ENCODE measurements at places on chromosomes 16 and 17.

DNA sequence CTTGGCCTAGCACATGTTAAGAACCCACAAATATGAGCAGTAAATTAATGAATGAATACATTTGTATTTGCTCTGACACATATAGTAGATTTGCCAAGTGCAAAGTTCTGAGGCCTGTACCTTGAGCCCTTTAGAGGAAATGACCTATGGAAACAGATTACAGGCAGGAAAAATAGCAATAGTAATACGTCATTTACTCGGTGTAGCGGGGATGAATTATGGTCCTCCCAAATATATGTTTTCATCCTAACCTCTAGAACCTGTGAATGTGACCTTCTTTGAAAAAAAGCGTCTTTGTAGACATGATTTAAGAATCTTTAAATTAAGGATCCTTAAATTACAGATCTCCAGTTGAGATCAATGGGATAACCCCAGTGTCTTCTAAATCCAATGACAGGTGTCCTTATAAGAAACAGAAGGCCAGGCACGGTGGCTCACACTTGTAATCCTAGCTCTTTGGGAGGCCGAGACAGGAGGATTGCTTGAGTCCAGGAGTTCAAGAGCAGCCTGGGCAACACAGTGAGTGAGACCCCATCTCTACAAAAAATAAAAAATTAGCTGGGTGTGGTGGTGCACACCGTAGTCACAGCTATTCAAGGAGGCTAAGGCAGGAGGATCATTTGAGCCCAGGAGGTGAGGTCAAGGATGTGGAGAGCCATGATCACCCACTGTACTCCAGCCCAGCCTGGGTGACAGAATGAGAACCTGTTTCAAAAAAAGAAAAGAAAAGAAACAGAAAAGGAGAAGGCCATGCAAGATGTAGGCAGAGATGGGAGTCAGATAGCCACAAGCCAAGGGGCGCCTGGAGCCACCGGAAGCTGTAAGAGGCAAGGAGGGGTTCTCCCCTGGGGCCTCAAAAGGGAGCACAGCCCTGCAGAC, 5.1 kb upstream of the ITPRIPL2 start:
- H3K4me3 ChIP-seq = no peak overlapping the region
- H3K4me1 ChIP-seq = peaks cover 5% of the 10 kb centered on the region
- no peak for DNase-seq
- no peaks in the 10 kb centered on the region for H3K36me3 ChIP-seq
- no peak overlapping the region for H3K27ac ChIP-seq

GRCh38 chr17:6043405-6043804, 26.8 kb upstream of the WSCD1 start:
- DNase-seq = no peak
- no peak overlapping the region for H3K4me3 ChIP-seq
- H3K36me3 ChIP-seq = no peaks in the 10 kb centered on the region

DNA sequence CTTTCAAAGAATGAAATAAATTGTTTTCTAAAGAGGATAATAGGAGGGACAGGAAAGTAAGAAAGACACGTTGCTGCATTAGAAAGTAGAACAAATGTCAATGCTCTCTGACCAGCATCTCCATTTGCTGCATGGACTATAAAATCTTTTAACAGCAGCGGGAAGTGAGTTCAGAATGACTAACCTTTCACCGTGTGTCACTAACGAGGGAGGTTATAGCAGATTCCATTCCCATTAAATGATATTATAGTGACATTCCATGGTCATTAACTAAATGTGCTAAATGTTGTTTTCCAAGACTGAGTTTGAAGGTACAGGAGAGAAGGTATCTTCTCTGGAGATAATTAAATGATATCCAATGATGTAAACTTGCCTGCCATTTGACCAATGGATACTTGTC, 127.1 kb upstream of the HS3ST3A1 start:
- H3K4me1 ChIP-seq = no peaks in the 10 kb centered on the region
- peaks cover 4% of the 10 kb centered on the region for H3K27me3 ChIP-seq
- no peak overlapping the region for H3K27ac ChIP-seq
- DNase-seq = no peak

GRCh38 chr16:813204-813915, 12.8 kb upstream of the GNG13 start:
- H3K27ac ChIP-seq = no peak overlapping the region
- no peaks in the 10 kb centered on the region for H3K36me3 ChIP-seq
- H3K4me3 ChIP-seq = no peak overlapping the region
- H3K4me1 ChIP-seq = peaks cover 6% of the 10 kb centered on the region

- no peak overlapping the region for H3K27ac ChIP-seq
- peaks cover 11% of the 10 kb centered on the region for H3K27me3 ChIP-seq
- peak; percentile 10 for DNase-seq
- H3K4me3 ChIP-seq = no peak overlapping the region
Observed at GRCh38 chr16:82738699-82739098, 111.9 kb downstream of the CDH13 start.

DNA sequence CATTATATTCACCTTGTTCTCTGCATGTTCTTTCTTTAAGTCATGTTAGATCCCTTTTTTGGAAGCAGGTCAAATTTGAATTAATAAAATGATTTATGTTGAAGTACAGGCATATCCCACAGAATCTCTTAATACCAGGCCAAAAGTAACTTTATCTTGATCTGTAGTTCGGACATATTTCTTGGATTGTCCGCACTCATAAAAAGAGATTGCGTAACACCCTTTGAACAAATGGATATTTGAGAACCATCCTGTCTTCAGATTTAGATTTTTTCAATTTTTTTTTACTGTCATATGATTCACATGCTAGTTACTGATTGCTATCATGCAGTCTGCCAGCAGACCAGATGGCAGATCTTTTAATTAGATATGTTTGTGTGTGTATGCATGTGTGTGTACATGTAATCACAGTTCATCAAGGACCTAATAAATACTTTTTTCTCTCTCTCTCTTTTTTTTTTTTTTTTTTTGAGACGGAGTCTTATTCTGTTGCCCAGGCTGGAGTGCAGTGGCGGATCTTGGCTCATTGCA, 352.6 kb downstream of the WWOX start:
- H3K27me3 ChIP-seq = no peaks in the 10 kb centered on the region
- DNase-seq = no peak
- H3K4me1 ChIP-seq = no peaks in the 10 kb centered on the region
- H3K27ac ChIP-seq = no peak overlapping the region
- H3K36me3 ChIP-seq = no peaks in the 10 kb centered on the region

DNA sequence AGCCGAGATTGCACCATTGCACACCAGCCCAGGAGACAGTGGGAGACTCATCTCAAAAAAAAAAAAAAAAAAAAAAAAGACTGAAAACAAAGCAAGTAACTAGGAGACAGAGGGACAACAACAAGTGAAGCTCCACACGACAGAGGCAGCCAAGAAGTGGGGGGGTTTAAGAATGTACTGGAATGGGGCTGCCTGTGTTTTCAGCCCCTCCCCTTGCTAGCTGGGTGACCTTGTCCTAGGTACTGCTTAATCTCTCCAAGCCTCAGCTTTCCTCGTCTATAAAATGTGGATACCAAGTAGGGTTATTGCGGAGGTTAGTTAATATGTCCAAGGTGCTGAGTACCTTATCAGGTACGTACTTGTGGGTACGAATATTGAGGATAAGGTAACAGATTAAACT, 163.8 kb upstream of the CACNG5 start:
- peaks cover 71% of the 10 kb centered on the region for H3K4me1 ChIP-seq
- no peak for DNase-seq
- peaks cover 35% of the 10 kb centered on the region for H3K36me3 ChIP-seq
- no peak overlapping the region for H3K4me3 ChIP-seq
- H3K27ac ChIP-seq = no peak overlapping the region

GRCh38 chr16:84532291-84532724, 27.8 kb upstream of the MEAK7 start:
- H3K4me1 ChIP-seq = peaks cover 20% of the 10 kb centered on the region
- DNase-seq = no peak
- H3K4me3 ChIP-seq = no peak overlapping the region

GRCh38 chr16:9976601-9977000, 205.6 kb downstream of the GRIN2A start:
- H3K4me1 ChIP-seq = no peaks in the 10 kb centered on the region
- DNase-seq = no peak
- no peak overlapping the region for H3K27ac ChIP-seq
- no peaks in the 10 kb centered on the region for H3K36me3 ChIP-seq

DNA sequence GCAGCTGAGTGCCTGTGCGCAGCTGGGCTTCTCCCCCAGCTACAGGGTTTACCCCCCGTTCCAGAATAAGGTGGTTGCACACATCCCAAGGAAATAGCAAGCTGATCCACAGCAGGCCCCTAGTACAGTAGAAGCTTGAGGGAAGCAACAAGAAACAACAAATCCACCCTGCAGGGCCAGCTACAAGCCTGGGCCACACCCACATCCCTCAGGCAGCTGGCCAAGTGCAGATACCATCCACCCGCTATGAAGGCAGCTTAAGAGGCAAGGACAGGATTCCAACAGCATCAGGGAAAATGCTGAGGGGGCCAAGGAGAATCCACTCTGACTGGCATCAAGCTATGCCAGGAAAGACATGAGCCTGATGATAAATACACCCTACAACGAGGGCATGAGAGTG, 66.9 kb upstream of the RCVRN start:
- H3K27me3 ChIP-seq = no peaks in the 10 kb centered on the region
- no peaks in the 10 kb centered on the region for H3K4me1 ChIP-seq
- no peak overlapping the region for H3K27ac ChIP-seq
- DNase-seq = no peak

DNA sequence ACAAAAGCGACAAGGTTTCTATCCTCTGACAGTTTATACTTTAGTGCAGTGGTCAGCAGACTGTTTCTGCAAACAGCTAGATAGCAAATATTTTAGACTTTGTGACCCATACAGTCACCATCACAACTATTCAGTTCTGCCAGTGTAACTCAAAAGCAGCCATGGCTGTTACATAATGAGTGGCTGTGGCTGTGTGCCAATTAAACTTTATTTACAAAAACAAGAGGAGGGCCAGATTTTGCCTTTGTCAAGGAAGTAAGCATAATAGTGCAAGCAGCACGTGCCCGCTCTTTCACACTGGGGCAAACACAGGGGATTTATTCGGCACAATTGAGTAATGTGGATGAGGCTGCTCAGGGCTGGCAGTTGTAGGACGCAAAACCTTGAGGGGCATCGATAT, 551.5 kb downstream of the MAF start:
- H3K4me3 ChIP-seq = no peak overlapping the region
- H3K4me1 ChIP-seq = peaks cover 5% of the 10 kb centered on the region
- H3K36me3 ChIP-seq = no peaks in the 10 kb centered on the region
- no peak for DNase-seq
- no peak overlapping the region for H3K27ac ChIP-seq

DNA sequence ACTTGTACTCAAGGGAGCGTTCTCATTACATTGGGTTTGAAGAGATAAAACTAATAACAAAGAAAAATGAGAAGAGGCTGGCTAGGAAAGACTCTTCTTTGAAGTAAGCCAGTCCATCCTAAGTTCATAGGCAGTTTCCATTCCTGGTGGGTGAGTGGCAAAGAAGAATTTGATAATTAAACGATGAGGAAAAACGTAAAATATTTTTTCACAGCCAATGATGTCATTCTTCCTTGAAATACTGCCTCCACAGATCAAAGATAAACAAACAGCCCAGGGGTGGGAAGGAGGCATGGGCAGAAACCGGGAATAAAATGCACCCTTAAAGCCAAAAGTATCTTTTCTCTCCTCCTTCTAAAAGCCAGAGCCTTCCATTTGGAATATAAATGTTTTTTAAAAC, 346.6 kb downstream of the PMP22 start:
- no peak overlapping the region for H3K4me3 ChIP-seq
- DNase-seq = no peak
- H3K36me3 ChIP-seq = no peaks in the 10 kb centered on the region
- peaks cover 2% of the 10 kb centered on the region for H3K27me3 ChIP-seq
- H3K4me1 ChIP-seq = no peaks in the 10 kb centered on the region
- no peak overlapping the region for H3K27ac ChIP-seq

DNA sequence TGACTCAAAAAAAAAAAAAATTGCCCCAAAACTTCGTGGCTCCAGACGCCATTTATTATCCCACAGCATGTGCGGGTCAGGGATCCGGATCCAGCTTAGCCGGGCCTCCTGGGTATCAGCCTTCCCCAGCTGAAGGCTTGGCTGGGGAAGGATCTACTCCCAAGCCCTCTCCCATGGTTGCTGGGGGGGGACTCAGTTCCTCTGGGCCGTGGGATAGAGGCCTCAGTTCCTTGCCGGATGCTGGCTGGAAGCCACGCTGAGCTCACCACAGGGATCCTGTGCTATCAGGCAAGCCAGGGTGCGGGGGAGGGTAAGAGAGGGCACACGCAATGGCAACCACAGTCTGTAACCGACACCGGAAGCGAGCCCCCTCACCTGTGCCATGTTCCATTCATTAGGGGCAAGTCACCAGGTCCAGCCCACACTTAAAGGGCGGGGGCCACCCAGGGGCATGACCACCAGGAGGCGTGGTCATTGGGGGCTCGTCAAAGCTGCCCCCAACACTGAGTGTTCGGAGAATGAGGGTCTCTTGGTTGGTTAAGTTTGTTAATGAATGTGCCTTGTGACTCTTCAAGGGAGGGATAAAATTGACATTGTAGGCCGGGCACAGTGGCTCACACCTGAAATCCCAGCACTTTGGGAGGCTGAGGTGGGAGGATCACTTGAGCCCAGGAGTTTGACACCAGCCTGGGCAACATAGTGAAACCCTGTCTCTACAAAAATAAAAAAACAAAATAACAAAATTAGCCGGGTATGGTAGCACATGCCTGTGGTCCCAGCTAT, 210.0 kb upstream of the GSE1 start:
- peak; percentile 71 for DNase-seq
- peak overlapping the region; percentile 69 for H3K27ac ChIP-seq
- H3K4me3 ChIP-seq = no peak overlapping the region
- H3K4me1 ChIP-seq = peaks cover 4% of the 10 kb centered on the region
- no peaks in the 10 kb centered on the region for H3K36me3 ChIP-seq

- H3K36me3 ChIP-seq = peaks cover 19% of the 10 kb centered on the region
- DNase-seq = no peak
- peaks cover 6% of the 10 kb centered on the region for H3K4me1 ChIP-seq
- no peak overlapping the region for H3K4me3 ChIP-seq
- H3K27me3 ChIP-seq = no peaks in the 10 kb centered on the region
Observed at GRCh38 chr17:28755486-28755885, 11.7 kb downstream of the TRAF4 start.

- H3K27me3 ChIP-seq = no peaks in the 10 kb centered on the region
- no peak overlapping the region for H3K27ac ChIP-seq
- H3K36me3 ChIP-seq = no peaks in the 10 kb centered on the region
- DNase-seq = no peak
- no peak overlapping the region for H3K4me3 ChIP-seq
- H3K4me1 ChIP-seq = no peaks in the 10 kb centered on the region
Observed at GRCh38 chr16:9850817-9851216, 331.4 kb downstream of the GRIN2A start.

GRCh38 chr16:7257016-7257415, 75.6 kb upstream of the RBFOX1 start:
- H3K27me3 ChIP-seq = no peaks in the 10 kb centered on the region
- H3K4me1 ChIP-seq = no peaks in the 10 kb centered on the region
- DNase-seq = no peak
- H3K4me3 ChIP-seq = no peak overlapping the region

DNA sequence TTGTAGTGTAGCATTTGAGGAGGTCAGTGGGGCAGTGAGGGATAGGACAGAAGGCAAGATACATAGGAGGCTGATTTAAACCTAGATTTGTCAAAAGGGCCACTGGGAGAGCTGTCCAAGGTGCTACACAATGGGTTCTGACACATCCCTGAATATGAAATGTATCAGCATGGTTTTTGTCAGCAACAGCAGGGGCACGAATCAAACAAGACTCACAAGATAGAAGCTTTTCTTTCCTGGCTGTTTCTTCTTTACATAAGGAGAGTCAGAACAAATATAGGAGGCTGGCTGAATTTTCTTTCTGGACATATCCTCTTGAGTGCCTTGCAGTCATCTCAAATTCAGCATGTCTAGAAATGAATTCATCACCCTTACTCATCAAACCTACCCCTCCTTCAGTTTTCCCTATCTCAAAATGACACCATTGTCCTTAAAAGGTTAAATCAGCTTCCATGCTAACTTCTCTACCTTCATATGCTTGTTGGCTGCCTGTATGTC, 130.5 kb downstream of the NPIPB5 start:
- no peak overlapping the region for H3K27ac ChIP-seq
- H3K27me3 ChIP-seq = no peaks in the 10 kb centered on the region
- DNase-seq = peak; percentile 37
- H3K4me3 ChIP-seq = no peak overlapping the region
- H3K4me1 ChIP-seq = no peaks in the 10 kb centered on the region

Data from activated CD8-positive, alpha-beta T cell treated with anti-CD3 and anti-CD28 coated beads for 36 hours (primary cell).